C1 segment of cervical spinal cord (tissue), 14 donors: ENCODE measurements at places on chromosomes 2 and 18.

GRCh38 chr2:218077464-218078216 is 8.6 kb downstream of the RUFY4 start:
- DNase-seq = no peak

- no peak for DNase-seq
Observed at GRCh38 chr2:69774984-69775982, 33.3 kb downstream of the ANXA4 start.

GRCh38 chr2:234496055-234496834 is 636 bp downstream of the ARL4C start:
- no peak for DNase-seq

DNA sequence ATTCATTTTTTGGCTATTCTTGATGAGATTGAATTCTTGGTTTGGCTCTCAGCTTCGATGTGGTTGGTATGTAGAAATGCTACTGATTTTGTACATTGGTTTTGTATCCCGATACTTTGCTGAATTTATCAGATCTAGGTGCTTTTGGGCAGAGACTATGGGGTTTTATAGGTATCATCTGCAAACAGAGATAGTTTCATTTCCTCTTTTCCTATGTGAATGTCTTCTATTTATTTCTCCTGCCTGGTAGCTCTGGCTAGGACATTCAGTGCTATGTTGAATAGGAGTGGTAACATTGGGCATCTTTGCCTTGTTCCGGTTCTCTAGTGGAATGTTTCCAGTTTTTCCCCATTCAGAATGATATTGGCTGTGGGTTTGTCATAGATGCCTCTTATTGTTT is 5.5 kb upstream of the TACR1 start:
- no peak for DNase-seq

DNA sequence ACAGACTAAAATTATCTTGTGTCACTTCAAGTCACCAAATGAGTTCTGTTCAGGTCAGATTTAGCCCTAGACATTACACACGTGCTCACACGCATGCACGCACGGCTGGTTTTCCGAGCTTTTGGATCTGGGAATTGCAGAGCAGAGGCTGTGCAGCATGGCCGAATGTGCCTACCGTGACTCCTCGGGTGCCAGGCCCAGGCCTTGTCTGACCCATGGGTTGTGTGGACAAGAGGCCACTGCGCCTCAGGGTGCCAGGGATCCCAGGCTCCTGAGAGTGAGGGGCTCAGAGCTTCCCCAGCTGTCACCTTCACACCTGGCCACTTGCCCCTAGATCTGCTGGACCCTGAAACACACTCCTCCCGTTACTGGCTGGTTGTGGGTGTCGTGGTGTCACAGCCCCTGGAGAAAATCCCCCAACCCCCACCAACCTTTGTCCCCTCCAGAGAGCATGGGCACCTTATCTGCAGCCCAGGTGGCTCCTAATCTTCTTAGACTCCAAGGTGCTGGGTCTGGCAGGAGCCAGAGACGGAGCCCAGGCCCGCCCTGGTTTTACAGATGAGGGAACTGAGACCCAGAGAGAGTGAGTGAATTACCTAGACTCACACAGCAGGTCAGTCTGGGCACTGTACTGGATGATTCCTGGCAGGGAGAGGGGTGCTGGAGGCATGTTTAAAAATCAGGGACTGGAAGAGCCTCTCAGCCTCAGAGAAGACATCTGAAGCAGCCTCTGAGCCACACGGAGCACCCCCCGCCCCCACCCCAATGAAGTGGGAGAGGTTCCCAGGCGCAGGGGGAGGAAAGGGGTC is 56.8 kb downstream of the ATOH8 start:
- no peak for DNase-seq
